ENCODE measurements at places on chromosomes 6 and 20. TPM values are rescaled to one million over a fixed set of nuclear protein-coding genes. Genes with fewer than 3 reads are reported as not detected.

GRCh38 chr6:75437421-75437891 lies 56.1 kb downstream of the FILIP1 start:
- DNase-seq = no peak

DNA sequence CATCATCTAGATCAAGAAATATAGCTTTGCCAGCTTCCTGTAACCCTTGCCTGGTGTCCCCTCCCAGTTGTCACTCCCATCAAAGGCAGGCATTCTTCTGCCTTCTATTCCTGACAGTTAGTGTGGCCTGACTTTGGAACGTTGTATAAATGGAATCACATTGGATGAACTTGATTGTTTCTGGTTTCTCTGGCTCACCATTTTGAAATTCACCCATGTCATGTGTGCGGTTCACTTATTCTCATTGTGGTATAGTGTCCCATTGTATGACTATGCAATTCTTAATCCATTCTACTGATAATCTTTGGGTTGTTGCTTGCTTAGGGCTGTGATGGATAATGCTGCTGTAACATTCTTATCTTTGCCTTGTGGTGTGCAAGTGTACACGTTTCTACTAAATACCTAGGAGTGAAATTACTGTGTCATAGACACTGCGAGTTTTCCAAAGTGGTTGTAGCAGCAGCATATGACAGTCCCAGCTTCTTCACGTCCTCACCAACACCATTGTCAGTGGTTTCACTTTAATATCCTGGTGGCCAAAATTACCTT lies 73.2 kb downstream of the VEGFA start:
- DNase-seq = no peak

DNA sequence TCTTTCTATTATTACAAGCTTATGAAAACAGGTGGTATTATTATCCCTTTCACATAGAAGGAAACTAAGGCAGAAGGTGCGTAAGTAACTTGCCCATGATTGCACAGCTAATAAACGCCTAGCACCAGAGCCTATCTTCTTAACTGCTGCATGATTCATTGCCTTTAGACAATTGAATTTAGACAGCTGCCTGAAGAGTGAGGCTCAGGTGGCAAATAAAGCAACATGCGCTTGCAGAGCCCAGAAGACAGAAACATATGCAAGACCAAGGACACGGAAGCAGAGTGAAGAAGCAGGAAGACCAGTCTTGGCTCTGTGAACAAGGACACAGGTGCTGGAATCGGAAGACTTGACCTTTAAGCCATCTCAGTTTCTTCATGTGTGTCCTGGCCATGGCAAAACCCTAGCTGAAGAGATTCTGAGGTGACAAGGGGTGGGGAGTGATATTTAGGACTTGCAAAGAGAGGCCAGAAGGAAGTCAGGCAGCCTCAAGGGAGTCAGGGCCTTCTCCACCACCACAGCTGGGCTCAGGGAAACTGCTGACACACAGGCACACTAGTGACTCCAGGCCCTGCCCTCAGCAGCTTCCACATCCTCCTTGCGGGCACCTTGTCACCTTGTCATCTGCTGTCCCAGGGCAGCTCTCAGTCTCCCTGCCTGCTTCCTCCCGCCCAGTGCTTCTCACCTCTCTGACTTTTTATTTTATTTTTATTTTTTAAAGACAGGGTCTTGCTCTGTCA lies 91.7 kb upstream of the SLC22A16 start:
- DNase-seq = no peak

DNA sequence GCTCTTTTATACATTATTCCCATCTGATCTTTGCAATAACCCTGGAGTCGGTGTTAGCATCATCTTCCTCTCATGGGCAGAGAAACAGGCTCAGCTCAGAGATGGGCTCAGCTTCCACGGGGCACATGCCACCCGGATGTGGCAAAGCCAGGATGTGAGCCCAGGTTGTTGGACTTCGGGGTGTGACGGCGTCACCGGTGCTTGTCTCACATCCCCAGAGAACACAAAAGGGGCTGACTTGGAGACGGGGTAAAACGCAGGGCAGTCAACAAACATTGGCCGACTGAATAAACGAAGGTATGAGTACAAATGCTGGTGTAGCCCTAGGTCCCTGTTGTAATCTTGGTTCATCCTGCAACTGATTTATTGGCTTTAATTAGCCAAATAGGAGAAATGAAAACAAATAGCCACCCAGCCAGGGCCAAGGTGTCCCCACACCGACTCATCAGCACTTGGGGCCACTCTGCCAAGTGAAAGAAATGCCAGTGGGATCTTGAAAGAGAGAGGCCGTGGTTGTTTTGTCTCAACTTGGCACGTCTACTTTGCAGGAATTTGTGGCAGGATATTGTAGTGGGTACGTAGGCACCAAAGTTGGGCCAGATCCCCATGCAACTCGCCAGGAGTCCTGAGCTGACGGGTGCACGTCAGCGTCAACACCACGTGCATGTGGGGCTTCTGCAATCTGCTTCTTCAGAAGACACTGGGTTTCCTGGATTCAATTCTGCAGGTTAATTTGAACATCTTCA lies 42.8 kb downstream of the APCDD1L start:
- DNase-seq = no peak

DNA sequence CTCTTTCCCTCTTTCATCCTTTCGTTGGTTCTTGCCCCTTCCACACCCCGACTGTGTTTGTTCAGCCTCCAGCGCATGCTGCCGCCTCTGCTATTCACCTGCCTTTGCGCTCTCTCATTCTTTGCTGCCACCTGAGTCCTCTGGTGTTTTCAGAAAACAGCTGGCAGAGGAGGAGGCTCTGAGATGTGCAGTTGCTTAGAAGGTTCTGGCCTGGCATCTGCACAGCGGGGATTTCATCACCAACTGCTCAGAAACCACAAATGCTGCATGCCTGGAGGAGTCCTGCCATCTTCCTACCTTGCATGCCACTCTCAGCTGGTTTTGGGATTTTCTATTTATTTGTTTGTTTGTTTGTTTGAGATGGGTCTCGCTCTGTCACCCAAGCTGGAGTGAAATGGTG lies 39.2 kb upstream of the CLDN20 start:
- no peak for DNase-seq

- DNase-seq = no peak
Observed at GRCh38 chr20:64030371-64031134, 5.4 kb upstream of the C20orf204 start.

- no peak for DNase-seq
Observed at GRCh38 chr6:158161566-158162254, 6.4 kb downstream of the SERAC1 start.

GRCh38 chr6:154386848-154387717 lies 30.5 kb upstream of the IPCEF1 start:
- DNase-seq = no peak

DNA sequence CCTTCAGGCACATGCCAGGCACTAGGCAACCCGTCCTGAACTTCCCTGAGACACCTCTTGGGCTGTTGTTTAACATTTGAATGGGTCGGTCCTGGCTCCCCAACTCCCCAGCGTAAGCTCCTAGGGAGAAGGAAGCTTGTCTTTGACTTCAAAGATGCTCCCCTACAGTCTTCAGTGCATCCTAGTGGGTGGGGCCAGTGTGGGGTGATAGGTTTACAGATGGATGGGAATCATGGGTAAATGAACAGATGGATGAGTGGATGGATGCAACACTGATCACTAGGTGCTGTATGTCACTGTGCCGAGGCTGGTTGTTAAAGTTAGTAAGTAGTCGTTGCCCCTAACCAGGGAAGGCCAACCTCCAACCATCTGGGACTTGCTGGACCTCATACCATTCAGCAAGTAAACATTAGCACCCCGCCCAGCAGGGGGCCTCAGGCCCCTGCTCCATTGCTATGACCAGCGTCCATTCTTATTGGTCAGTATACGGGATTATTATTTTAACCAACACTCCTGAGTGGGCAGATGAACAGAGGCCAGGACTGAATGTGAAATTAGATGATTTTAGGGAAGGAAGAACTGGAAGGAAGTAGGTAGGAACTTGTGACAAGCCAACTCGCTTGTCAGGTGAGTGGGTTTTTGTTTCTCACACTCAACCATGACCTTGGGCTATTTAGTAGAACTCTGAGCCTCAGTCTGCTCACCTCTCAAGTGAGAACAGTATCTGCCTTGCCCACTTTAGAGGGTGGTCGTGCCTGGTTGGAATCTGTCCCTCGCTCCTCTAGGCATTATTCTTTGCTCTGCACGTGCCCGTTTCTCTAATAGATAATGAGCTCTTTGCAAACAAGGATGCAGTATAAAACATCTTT lies 82.9 kb upstream of the FOXP4 start:
- DNase-seq = no peak

DNA sequence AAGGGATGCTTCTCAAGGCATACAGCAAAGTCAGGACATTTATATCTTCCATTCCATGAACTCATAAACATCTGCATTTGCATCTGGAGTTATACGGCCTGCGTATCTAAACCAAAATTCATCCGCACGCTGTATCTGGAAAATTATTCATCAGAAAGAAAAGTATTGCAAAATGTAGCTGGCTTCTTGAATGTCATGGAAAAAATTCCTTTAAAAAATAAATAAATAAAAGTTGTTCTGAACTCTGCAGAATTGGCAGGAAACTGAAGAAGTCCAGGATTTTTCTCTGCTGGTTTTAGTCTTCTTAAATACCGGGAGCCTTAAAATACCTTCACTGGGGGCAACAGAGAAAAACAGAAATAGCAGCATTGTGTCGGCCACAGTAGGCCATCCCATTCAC lies 23.7 kb upstream of the FOXF2 start:
- DNase-seq = no peak

Gene AGER
- total RNA-seq = 3.1 TPM

Gene COL12A1
- 309 TPM for total RNA-seq

Gene BTN1A1
- not detected for total RNA-seq

Measured in esophagus muscularis mucosa (tissue), 4 donors.